RPMI7951 (cell line): ENCODE measurements at places on chromosomes 6 and 20.
A peak's percentile ranks its signal among the peaks of the same experiment; 100 is the strongest.

DNA sequence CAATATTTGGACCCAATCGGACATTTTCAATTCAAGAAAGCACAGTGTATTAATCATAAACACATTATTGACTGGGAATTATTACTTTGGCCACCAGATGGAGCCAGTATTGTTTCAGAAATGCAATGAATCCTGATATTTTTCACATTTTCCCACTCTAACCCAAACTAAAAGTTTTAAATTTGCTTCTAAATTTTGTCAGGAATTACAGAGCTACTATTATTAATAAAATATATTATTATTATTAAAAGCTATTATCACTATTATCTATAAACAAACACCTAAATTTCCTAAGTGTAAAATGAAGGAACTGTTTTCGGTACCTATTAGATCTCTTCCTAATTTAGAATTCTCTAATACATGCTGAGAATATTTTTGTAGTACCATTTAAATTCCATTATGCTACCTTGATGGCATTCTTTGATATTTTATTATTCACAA lies 245.3 kb downstream of the OGFRL1 start:
- DNase-seq, result peak; percentile 24

GRCh38 chr6:88262332-88262731 lies 96.2 kb upstream of the CNR1 start:
- no peak for DNase-seq

GRCh38 chr6:166057431-166057830 lies 110.2 kb downstream of the TBXT start:
- DNase-seq, result peak; percentile 54

- peak; percentile 90 for DNase-seq
Observed at GRCh38 chr6:90194371-90194841, 102.2 kb downstream of the BACH2 start.

GRCh38 chr6:84867521-84867920 lies 103.1 kb upstream of the TBX18 start:
- no peak for DNase-seq

DNA sequence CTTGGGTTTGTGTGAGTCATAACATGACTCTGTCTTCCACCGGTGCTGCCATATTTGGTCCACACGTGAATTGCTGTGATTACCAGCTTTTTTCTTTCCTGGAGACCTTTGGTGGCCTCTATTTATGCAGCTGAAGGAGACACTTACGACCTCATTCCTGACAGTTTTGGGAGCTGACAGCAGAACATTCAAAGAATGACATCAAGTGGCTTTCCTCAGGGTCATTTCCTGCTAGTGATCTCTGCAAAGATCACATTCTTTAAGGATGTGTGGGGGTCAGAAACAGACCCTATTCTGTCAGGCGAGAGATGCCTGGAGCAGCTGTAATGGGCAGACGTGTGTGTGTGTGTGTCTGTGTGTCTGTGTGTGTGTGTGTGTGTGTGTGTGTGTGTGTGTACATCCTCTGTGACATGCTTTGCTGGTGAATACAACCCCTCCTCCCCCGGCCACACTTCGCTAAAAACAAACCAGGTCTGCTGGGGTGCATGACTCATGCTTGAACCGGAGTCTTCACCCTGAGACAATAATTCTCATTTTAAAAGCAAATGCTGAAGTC lies 115.6 kb downstream of the TMEM170B start:
- DNase-seq, result peak; percentile 91

- DNase-seq, result no peak
Observed at GRCh38 chr20:19026901-19027644, 185.4 kb upstream of the SLC24A3 start.

DNA sequence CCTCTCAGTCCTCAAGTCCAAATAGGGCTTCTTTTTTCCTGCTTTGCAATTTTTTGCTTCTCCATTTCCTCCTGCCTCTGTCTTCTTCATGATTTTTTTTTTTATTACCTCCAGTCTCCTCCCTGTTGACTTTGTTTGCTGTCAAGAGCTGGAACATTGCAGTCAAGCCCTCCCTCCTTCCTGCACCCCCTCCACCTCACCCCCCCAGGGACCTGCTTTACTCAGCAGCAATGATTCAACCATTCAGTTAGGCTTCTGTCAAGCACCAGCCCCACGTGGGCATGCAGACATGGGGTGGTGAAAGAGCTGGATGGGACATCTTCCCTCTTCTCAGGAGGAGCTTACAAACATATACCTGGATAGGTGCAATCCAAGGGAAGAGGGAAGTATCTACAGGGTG lies 142.4 kb downstream of the LRFN2 start:
- DNase-seq, result no peak

DNA sequence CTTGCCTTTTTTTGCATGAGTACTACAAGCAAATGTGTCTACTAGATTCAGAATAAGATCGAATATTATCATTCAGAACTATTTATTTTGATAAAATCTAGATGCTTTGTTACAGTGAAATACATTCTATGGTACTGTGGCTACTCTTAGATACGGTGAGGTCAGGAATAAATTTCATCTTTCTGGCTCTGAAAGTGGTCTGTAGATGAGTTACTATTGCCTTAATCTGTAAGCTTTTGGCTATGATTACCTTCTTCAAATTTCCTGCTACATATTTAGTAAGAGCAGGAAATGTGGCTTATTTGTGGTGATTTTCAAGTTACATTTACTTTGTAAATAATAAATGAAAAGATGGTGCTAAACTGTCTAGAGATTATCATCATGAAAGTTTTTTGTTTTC lies 50.0 kb downstream of the SCAF8 start:
- DNase-seq, result no peak

- DNase-seq, result no peak
Observed at GRCh38 chr6:97668716-97669115, 385.7 kb upstream of the MMS22L start.

DNA sequence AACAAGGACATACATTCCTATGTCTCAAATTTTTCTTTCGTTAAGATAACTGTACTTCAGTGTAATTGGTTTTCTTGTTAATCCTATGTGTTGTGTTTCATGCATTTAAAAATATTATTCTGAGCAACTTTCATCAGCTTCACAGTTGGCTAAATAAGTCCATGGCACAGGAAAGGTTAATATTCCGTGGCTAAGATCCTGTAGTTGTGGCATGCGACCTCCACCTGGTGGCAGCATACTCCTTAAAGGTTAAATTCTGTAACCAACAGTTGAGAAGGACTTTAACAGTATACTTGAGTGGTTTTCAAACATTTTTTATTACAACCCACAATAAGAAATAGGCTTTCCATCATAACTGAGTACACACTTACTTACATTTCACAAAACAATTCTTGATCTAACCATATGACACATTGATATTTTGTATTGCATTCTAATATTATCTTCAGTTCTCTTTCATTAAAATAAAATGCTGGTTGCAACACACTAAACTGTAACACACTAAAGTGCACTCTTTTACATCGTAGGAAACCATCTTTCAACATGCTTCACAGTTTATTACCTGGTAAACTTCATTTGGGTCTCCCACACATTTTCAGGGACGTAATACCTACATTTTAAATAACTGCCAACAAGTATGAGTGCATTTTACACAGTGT lies 118.3 kb downstream of the SLX4IP start:
- peak; percentile 73 for DNase-seq

DNA sequence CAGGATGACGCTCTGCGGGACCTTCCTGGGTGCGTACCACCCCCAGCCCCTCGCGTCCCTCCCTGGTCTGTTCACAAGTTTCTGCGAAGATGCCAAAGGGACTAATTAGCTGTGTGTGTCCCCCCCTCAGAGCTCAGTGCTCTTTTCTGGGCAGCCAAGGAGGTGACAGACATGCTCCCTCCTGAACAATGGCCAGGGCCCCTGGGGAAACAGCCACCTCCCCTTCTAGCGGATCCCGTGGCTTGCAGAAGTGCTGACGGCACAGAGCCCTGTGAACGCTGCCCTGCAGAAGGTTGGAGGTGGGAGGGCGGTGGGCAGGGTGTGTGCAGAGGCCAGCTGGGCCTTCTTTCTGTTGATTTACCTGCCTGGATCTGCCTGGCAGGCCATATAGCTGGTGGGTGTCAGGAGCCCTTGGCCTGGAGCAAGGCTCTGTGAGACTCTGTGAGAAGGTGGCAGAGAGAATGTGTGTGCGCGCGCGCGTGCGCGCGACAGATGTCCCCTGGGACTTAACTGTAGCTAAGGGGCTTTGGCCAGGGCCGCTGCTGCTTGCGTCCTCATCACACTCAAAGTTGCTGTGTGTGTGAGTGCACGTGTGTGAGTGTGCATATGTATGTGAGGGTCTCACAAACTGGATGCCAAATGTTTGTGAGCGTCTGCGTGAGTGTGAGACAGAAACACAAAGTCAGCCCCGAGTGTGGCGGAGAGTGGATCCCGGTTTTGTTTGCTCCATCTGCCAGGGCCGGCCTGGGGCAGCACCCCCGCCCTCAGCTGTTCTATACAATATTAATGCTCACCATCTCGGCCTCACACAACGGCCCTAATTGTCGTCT lies 3.5 kb upstream of the MYT1 start:
- DNase-seq, result no peak

- peak; percentile 32 for DNase-seq
Observed at GRCh38 chr20:6769903-6770785, 2.7 kb downstream of the BMP2 start.

DNA sequence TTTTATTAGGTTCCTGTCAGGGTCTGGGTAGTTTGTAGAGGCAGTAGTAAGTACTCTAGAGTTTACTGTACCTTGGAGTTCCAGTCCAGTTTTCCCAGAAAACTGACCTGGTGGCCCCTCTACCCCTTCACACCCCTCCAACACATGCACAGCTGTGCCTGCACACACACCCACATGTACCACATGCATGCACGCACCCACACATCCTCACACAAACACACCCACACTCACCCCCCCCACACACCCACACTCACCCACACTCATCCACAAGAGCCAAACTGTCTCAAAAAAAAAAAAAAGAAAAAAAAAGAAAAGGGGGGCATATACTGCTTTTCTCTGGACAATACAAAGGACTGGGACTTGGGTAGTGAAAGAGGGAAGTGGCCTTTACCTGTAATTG lies 570.5 kb downstream of the QKI start:
- no peak for DNase-seq

- DNase-seq, result no peak
Observed at GRCh38 chr6:3850451-3851203, 1.5 kb downstream of the FAM50B start.

DNA sequence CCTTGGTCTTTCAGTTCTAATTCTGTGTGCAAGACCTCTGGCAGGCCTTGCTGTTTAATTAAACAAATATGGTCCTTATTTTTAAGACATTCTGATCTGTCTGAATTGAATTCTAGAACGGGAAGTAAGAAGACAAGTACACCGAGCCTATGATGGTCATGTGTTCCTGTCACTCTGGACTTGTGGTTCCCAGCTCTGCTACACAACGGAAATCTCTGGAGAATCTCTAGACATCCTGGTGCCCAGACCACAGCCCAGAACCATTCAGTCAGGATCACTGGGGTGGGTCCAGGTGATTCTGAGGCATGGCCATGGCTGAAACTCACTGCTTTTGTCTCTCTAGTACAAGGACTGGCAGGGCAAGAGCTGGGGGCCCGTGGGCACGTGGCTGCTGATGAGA lies 15.9 kb upstream of the KCNK16 start:
- no peak for DNase-seq

- no peak for DNase-seq
Observed at GRCh38 chr6:74113901-74114300, 417.9 kb downstream of the CD109 start.

- DNase-seq, result peak; percentile 6
Observed at GRCh38 chr6:81820980-81821379, 68.5 kb upstream of the TENT5A start.

DNA sequence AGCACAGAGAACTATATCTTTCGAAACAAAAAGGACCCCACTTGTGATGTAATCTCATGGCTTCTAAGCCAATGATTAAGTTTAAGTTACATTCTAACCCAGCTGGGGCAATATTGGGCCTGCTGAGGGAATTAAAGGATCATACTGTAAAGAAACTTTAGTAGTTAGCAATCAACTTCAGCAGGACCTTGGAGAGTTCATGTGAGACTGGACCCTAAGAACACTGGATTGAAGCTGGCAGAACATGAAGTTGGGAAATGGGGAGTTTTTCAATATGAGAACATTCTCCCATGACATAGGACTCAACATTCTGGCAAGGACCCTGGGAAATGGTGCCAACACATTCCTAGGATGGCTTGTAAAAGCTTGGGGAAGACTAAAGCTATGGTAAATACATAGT lies 516.2 kb downstream of the PKHD1 start:
- DNase-seq, result no peak

GRCh38 chr6:61755739-61756138 lies 530.3 kb downstream of the KHDRBS2 start:
- DNase-seq, result no peak
